Cortex of kidney (tissue), 1 donor: ENCODE measurements at places on chromosomes 7 and 10.

- DNase-seq: no peak
Measured at GRCh38 chr7:139687211-139687954, 90.4 kb downstream of the HIPK2 start.

- no peak for DNase-seq
Measured at GRCh38 chr10:4022473-4022872, 237.5 kb upstream of the KLF6 start.

- DNase-seq: no peak
Measured at GRCh38 chr7:27802999-27803398, 63.0 kb downstream of the TAX1BP1 start.

GRCh38 chr7:105001652-105002184 lies 12.3 kb upstream of the KMT2E start:
- DNase-seq: no peak

GRCh38 chr7:48595756-48596155 lies 328.6 kb upstream of the CDC14C start:
- no peak for DNase-seq

DNA sequence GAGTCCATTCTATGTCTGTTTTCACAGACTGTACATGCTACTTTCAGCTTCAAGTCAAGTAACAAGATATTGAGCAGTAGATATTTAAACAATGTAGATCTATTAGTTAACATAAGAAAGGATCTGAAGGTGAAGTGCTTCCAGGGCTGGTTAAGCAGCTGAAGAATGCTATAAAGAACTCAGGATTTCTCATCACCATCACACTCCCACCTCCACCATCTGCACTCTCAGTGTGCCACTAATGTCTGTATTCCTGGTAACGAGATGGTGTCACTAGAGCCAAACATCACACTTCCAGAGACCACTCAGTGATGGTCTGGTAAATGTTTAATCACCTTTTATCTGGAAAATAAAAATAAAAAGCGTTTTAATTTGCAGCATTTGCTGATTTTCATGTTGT lies 224.0 kb upstream of the FERD3L start:
- no peak for DNase-seq

DNA sequence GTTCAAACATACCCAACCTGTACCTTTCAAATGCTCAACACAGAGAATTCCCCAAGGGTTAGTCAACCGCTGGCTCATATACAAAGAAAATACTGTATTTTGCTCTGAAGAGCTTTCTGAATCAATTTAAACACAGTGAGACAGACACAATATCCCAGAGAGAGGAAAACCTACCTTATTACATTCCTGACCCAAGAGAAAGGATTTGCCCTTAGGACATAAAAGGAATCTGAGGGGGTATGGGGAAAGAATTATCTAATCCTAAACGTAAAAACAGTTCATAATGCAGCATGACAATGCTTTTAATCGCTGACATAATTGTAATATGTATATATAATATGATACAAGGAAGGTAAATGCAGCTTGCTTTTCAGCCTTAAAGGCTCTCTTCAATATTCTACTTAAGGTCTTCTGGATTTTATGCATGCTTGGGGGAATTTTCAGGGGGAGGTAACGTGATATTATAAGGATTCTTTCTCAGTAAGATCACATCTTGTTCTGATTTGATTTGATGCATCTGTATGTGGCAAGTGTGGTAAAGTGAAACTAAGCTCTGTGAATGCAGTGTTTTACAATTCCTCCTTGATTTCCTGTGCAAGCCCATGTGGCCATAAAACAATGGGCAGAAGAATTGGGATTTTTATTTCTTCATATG lies 240.5 kb downstream of the GLI3 start:
- DNase-seq: no peak

DNA sequence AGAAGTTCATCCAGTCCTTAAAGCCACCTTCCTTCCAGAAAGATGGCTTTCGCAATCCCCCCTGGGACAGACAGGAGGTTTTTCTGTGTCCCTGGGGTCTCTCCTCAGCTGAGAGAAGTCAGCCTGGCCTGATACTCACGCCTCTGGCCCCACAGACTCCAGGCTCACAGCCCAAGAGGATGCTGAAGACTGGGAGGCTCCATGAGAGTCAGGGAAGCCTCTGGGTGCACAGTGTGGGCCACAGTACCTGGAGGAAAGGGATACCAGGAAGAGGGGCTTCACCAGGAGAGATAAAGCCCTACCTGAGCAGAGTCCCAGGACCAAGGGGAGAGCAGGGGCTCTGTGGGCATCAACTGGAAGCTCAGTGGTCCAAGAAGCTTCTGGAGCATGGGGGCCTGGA lies 324.4 kb downstream of the GRID1 start:
- no peak for DNase-seq
